ENCODE measurements at places on chromosomes 11 and 22.

DNA sequence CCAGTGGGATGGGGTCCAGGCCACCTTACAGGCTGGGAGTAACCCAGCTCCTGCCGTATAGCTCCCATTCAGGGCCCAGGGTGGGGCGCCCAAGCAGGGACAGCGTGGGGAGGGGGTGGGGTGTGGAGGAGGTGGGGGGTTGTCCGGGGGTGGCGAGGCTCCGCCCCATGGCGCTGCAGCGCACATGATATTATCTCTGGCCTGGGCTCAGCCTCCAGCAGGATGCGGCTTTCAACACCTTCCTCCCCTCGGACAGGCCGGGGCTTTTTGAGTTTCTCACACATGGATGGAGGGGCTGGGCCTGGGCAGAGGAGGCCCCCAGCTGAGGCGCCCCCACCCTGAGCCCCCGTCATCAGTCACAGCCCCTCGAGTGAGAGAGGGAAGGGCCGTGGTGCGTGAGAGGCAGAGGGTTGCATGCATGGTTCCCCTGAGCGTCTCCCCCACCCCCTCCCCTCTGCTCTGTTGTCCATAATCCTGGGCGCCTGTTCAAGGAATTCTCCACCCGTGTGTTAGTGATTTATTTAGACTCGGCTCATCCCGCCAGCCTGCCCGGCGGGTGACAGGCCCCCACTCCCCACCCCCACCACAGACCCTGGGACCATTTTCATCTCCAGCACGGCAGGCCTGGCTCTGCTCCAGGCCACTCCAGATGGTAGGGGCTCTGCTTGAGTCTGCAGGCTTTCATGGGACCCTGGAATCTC is 44.9 kb downstream of the WNT11 start:
- DNase-seq = no peak

- no peak for DNase-seq
Observed at GRCh38 chr11:73717136-73717535, 43.7 kb downstream of the RAB6A start.

DNA sequence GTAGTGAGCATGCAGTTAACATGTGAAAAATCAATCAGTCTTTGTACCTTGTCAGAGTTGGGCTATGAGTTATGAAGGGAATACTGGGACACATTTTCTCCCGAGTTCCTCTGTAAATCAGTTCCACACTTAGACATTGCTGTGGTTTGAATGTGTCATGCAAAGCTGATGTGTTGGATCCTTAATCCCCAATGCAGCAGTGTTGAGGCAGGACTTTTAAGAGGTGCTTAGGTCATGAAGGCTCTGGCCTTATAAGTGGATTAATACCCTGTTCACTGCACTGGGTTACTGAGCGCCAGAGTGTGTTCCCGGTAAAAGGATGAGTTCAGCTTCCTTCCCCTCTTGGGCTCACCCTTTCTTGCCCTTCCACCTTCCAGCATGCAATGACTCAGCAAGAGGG is 742.1 kb upstream of the TENM4 start:
- DNase-seq = no peak

DNA sequence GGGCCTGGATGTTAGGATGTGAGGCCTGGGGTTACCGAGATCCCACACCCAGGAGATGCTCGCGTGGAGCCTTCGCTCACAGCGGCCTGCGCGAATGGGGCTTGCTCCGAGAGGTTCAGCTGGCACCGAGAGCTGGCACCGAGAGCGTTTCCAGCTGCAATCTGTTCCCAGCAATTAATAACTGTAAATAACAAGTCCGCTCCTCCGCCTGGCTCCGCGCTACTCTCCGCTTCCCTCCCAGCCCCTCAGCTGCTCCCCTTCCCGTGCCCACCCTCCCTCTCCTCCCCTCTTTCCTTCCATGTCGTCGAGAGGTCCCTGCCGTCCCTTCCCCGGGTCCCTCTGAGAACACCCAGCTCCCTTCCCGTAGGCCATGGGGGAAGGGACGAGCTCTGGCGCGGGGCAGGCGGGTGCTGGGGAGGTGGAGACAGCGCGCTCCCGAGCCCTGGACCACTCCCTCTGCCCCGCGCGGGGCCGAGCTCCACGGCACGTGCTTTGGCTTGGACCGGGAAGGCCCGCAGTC is 110.8 kb downstream of the WNT7B start:
- no peak for DNase-seq

DNA sequence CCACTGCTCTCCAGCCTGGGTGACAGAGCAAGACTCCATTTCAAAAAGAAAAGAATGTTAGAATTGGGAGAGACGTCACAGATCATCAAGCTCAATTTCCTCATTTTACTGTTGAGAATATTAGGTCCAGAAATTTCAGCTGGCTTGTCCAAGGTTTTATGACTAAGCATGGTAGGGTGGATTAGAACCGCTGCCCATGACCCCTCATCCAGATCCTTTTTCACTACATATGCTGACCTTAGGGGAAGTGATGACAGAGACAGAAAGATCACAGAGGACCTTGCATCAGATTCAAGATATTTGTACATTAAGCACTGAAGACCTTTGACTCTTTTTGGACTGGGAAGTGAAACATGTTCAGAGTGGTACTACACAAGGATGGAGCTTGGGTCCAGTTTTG is 134.5 kb downstream of the ADAMTS15 start:
- peak; percentile 12 for DNase-seq

GRCh38 chr11:105167244-105167643 is 27.7 kb upstream of the CARD18 start:
- no peak for DNase-seq

- DNase-seq = no peak
Observed at GRCh38 chr11:82117362-82117761, 616.3 kb downstream of the FAM181B start.

DNA sequence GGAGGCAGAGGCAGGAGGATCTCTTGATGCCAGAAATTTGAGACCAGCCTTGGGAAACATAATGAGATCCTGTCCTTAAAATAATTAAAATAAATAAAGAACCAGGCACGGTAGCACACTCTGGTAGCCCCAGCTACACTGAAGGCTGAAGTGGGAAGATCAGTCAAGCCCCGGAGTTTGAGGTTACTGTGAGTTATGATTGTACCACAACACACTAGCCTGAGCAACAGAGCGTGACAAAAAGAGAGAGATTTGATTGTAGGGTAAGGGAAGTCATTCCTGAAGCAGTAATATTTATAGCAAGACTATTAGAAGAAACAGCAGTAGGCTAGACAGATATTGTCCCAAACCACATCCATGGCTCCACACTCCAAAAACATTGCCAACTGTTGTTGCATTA is 1408.4 kb upstream of the TENM4 start:
- DNase-seq = no peak

GRCh38 chr22:20218987-20219386 is 49.1 kb downstream of the RTN4R start:
- DNase-seq = no peak

GRCh38 chr22:38729946-38730345 is 24.2 kb downstream of the GTPBP1 start:
- no peak for DNase-seq

GRCh38 chr11:91984033-91984584 is 240.5 kb upstream of the FAT3 start:
- no peak for DNase-seq

- DNase-seq = no peak
Observed at GRCh38 chr22:26516503-26516902, 4.2 kb upstream of the TFIP11 start.

GRCh38 chr22:45964372-45964771 is 12.6 kb downstream of the WNT7B start:
- DNase-seq = no peak

DNA sequence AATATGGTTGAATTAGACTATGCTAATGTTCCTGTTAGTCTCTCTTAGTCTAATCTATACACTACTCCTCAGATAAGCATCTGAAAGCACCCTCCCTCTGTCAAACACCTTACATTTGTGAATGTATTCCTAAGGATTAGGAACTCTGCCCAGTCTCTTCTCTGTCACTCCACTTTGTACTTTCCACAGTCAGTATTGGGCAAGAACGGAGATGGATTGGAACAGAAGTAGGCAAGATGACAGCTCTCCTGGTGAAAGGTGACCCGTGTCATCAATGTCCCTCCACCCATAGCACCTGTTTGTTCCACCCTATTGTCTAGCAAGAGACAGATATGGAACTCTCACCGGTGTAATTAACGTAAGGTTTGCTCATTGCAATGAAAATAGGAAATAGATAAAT is 613.8 kb downstream of the CNTN5 start:
- DNase-seq = no peak

DNA sequence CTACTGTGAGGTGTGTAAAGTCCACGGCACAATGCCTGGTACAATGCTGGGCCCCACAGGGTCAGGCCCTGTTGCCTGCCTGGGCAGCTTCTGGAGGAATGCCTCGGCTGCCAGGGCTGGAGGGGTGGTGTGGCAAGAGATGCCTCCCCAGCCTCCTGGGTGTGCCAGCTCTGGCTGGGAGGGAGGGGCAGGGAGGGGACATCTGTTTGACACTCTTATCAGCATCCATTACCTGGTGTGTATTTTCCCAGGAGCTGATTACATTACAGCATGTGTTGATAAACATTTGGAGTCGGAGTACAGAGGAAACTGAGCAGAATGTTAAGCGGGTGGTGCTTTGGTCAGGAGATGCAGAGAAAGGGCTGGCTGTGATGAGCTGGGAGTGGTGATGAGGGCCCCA is 11.0 kb upstream of the NECTIN1 start:
- no peak for DNase-seq

- DNase-seq = no peak
Observed at GRCh38 chr11:119829402-119829801, 100.4 kb upstream of the NECTIN1 start.

- no peak for DNase-seq
Observed at GRCh38 chr11:43997022-43997660, 50.6 kb upstream of the ACCSL start.

- peak; percentile 18 for DNase-seq
Observed at GRCh38 chr11:68810164-68810563, 31.6 kb downstream of the CPT1A start.

GRCh38 chr11:44770401-44770800 is 43.6 kb downstream of the TSPAN18 start:
- no peak for DNase-seq

DNA sequence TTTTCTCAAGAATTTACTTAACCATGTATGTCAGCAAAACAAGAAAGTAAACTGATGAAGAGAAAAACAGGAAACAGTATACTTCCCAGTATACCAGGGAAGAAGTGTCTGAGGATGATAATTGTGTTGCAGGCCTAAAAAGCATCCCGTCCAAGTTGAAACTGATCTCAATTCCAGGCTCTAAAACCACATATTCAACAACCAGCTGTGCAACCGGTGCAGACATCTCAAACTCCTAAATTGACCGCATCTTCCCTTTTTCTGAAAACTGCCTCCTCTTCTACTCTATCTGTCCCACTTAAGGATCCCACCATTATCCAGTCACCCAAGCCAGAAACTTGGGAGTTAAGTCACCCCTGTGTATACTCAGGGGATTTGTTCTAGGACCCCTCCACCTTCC is 47.2 kb downstream of the CCDC83 start:
- DNase-seq = no peak

- no peak for DNase-seq
Observed at GRCh38 chr11:61575886-61576861, 4.7 kb downstream of the SYT7 start.

DNA sequence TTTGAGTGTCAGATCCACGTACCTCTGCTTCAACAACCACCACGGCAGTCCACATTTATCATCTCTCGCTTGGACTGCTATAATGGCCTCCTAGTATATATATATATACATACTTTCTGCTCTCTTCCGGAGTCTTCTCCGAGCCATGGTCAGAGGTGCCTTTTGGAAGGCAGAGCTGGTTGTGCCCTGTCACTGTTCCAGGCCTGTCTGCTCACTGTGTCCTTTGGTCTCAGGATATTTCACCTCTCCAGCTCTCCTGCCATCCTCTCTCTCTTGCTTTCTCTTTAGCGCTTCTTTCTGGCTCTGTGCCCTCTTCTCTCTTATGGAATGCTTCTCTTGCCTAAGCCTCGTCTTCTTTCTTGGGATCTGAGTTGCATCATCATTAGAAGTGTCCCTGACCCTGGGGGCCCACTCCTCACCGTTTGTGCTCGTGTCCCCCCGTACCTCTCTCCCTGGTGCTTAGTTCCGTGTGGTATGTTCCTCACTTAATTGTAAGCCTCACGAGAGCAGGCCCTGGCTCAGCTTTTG is 86.1 kb upstream of the RASSF10 start:
- DNase-seq = peak; percentile 52

DNA sequence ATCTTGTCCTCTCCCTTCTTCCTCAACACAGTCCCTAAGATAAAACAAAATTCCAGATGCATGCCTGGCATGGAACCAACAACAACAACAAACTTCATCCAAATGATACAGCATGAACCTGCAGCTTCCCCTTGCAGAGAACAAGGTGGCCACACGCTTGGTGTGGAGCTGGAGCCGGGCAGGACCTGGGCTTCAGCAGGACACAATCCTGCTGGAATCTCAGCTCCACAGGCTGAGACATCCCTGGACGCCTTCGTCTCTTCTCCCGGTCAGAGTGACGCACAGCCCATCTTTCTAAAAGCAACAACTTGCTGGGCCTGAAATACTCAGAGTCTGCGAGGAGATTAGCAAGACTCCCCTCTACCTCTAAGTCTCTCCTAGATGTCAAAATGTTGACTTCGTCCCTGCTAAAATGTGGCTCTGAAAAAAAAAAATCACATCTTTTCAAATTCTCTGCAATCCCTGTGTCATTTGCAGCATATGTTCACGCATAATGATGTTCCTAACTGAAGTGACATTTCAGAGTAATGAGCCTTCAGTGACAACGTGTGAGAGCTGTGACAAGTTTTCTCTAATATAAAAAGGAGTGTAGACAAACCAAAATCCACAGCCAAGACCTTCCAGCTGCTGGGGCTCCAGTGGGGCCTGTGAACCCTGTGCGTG is 1232.3 kb downstream of the TBC1D22A start:
- no peak for DNase-seq

DNA sequence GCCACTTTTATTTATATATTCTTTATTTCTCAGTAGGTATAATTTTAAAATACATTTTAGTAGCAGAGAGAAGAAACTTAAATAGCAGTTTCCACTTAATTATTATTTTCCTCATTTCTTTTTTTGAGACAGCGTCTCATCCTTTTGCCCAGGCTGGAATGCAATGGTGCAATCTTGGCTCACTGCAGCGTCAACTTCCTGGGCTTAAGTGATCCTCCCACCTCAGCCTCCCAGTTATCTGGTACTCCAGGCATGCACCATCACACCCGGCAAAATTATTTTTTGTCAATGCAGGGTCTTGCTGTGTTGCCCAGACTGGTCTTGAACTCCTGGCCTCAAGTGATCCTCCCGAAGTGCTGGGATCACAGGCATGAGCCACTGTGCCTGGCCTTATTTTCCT is 38.3 kb downstream of the ATG13 start:
- DNase-seq = peak; percentile 43
